Fibroblast of the aortic adventitia (primary cell): ENCODE measurements at places on chromosomes 13 and 19.
A peak's percentile ranks its signal among the peaks of the same experiment; 100 is the strongest.

DNA sequence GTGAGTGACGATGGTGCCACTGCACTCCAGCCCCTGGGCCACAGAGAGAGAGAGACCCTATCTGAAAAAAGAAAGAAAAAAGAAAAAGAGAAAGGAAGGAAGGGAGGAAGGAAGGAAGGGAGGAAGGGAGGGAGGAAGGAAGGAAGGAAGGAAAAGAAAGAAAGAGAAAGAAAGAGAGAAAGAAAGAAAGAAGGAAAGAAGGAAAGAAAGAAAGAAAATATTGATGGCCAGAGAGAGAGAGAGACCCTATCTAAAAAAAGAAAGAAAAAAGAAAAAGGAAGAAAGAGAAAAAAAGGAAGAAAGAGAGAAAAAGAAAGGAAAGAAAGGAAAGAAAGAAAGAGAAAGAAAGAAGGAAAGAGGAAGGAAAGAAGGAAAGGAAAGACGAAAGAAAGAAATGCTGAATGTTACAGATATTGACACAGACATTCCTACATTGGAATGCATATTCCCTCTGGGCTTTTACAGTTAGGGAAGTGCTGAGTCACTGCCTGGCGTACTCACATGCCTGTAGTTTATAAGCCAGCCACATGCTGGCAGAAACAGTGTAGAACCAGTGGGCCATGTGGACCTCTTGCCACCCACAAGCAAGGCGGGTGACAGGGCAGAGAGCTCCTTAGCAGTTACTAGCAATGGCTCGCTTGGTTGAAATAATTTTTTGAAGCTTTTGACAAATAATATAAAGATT lies 34.6 kb upstream of the SLC46A3 start:
- DNase-seq, result peak; percentile 95

DNA sequence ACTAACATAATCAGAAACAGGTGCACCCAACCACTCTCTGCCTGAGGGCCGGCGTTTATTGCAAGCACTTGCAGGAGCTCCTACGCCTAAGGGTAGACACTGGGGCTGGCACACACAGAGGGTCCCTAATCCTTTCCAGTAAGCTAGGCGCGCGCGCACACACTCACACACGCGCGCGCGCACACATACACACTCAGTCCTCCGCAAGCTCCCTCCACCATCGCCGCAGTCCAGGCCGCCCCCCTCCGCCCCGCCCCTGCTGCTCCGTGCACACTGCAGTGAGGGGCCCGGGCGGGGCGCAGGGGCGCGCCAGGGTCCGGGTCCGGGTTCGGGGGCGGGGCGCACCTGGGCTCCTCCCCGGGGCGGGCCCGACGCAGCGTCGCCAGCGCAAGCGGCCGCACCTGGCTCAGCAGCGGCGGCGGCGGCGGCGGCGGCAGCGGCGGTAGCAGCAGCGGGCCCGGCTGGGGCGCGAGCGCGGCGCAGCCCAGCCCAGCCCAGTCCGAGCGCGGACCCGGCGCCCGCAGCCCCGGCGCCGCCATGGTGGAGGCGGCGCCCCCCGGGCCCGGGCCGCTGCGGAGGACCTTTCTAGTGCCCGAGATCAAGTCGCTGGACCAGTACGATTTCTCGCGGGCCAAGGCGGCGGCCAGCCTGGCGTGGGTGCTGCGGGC lies at the start of gene CAMSAP3:
Gene CAMSAP3, plus strand, starts transcription at position 398 of the 668 bp plus-strand sequence. Its CDS starts 140 bp downstream, at position 538.
- DNase-seq, result peak; percentile 13

DNA sequence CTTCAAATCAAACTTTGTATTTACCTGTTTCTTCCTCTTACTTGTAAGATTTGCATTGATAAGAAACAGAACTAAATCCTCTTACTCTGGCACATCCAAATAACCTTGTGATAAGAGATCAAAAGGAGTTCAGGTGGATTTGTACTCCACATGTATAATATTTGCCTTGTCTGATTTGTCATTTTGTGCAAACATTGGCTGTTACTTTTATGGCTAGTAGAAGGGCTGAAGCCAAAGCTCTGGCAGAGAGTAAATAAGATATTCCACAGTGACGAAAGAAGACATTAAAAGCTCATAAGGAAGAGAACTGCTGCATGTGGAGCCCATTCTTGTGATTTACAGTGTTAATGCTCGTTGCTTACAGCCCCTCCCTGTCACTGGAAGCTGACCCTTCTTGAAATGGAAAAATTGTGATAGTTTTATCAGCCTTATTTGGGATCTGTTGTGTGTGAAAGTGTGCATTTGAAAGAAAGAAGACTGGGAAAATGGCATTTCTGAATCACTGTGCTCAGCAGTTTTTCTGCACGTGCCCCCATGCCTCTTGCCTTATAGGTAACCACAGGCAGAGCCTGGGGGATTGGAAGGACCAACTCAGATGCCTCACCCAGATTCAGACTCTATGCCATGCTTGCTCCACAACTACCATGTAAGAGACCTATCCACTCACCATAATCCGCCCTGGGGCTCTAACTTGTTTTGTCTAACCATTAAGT lies 68.2 kb downstream of the OXGR1 start:
- no peak for DNase-seq

DNA sequence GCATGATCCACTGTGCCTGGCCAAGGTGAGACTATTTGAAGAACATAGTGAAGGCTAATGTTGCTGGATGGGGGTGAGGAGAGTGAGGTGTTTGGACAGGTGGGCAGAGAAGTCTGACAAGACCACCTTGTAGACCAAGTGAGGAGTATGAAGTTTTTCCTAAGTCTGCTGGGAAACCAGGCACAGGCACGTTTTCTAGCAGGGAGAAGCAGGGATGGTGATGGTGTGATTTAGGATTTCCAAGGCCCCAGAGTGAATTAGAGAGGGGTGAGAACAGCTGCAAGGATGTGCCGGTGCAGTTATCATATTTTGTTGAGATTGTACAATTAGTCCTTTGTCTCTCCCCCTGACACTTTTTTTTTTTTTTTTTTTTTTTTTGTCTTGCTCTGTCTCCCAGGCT lies 5.6 kb upstream of the PKN1 start:
- DNase-seq, result no peak

GRCh38 chr13:112072534-112073244 lies 5.7 kb downstream of the SOX1 start:
- no peak for DNase-seq

DNA sequence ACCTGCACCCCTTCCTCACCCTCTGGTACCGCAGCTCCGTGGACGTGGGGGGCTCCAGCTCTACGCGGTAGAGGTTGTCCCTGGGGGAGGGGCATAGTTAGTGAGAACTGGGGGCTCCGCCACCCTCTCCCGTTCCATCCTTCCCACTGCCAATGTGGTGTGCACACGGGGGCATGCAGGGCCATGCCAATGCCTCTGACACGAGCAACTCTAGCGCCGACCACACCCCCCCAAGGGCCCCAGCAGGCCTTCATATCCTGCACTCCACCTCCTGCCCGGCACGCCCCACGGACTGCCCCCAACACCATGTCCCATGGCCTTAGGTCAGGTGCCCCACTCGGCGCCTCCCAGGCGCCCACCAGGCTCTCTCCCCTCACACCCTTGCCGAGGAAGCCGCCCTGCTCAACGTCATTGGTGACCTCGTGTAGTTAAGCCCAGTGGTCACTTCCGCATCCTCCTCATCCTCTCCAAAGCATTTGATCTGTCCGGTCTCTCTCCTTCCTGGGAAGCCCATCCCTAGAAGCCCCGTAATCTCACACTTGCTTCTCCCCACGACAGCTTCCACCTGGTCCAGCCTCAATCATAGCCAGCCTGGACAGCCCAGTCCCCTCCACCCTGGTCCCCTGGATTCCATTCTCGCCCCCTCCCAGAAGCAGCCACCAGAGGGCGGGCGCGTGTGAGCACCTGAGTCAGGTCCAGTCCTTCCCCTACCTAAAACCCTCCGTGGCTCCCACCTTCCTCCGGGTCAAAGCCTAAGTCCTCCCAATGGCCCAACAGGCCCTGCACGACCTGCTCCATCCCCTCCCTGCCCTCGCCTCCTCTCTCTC lies 2.1 kb downstream of the SEMA6B start:
- no peak for DNase-seq

DNA sequence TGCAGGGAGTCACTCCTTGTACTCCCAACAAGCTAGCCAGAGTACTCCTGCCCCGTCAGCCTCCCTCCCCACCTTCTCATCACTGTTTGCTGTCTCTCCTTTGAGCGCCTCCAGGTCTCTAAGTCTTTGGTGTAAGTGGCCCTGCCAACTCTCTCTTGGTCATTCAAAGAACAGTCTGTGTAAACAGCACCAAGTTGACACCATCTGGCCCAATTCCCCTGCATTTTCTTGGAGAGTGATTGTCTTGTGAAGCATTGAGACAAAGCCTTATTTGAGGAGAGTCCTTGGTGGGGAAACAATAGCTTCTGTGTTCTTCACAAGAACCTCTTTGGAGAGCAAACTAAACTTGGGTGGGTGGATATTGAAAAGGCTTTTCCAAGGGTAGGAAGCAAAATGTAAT lies 114.6 kb upstream of the RNF113B start:
- no peak for DNase-seq

DNA sequence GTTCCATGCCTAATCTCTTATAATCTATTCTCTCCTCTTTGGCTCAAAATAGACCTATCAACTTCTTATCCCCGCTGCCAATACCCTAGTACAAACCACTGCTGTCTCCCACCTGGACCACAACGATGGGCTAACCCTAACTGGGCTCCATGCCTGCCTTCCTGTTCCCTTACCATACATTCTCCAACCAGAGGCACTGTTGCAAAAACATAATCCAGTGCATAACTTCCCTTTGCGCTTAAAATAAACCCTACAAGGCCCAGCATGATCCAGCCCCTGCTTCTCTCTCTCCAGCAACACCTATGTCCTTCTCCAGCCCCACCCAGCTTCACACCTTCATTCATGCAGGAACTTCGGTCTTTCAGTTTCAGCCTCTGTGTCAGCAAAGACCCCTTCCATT lies 27.4 kb upstream of the CEBPA start:
- DNase-seq, result no peak

- no peak for DNase-seq
Measured at GRCh38 chr13:60402022-60402421, 5.0 kb downstream of the TDRD3 start.

- DNase-seq, result peak; percentile 54
Measured at GRCh38 chr19:574658-575526, 2.5 kb downstream of the BSG start.

- peak; percentile 61 for DNase-seq
Measured at GRCh38 chr19:33377586-33378475, 4.3 kb downstream of the CEBPG start.

- DNase-seq, result peak; percentile 78
Measured at GRCh38 chr13:48233889-48234488, 983 bp downstream of the ITM2B start.

DNA sequence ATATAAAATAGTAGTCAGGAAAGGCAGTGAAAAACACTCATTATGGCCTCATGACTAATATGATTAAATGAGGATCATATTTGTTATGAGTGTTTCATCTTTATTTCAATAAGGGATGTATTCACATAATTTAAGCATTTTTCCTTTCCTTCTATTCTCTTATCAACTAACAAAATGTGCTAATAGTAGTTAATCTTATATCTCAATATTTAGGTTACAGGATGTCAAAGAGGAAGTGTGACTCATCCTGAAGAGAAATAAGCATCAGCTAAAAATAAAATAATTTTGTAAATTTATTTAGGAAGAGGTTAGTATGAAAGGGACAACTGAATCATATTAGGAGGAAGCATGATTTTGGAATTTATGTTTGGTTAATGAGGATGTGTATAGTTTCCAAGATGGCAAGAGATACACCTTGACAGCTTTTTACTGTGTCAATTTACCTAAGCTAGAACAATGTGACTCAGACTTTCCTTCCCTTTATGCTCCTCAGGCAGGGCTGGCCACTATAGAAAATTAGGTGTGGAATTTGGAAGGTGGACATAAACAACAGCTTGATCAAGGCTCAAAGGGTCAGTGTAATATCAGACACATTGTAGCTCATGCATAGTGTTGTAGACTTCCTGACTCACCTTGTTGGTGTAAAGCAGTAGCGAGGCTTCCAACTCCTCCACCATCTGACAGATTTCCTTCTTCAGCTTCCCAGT lies 172.7 kb downstream of the SLITRK1 start:
- DNase-seq, result no peak

DNA sequence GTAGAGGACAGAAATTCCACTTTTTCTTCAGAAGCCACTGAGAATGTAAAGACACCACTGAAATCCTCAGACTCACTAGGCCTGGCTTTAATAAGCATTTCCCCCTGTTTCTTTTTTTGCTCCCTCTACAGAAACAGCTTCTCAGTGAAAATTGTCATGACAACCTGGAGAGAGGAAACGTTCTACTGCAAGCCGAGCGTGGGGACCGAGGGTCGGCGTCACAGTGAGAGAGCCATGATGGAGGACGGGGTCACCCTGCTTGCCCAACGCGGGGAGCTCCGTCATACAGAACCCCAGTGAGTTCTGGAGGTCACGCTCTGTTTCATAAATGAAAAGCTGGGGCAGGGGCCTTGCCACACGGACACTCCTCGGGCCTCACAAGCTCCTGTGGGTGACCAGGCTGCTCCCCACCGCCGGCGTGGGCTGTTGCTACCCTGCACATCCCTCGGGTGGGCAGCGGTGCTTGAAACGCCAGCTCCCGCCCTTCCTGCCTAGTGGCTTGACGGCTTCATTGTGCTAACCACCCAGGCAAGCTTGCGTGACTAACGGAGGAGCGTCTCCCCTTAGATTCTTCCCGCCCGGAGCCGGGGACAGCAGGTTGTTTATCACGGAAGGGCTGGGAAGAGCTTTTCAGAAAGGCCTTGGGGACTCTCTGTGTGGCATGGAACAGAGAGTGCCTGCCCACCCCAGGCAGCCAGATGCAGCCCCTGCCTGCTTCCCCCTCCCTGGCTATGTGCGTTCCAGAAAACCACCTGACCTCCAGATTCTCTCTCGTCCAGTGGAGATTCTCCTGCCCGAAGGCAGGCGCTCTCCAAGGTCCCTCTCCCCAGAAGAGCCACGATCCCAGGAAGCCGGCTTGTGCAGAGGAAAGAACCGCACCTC lies 153.6 kb downstream of the KATNAL1 start:
- no peak for DNase-seq

DNA sequence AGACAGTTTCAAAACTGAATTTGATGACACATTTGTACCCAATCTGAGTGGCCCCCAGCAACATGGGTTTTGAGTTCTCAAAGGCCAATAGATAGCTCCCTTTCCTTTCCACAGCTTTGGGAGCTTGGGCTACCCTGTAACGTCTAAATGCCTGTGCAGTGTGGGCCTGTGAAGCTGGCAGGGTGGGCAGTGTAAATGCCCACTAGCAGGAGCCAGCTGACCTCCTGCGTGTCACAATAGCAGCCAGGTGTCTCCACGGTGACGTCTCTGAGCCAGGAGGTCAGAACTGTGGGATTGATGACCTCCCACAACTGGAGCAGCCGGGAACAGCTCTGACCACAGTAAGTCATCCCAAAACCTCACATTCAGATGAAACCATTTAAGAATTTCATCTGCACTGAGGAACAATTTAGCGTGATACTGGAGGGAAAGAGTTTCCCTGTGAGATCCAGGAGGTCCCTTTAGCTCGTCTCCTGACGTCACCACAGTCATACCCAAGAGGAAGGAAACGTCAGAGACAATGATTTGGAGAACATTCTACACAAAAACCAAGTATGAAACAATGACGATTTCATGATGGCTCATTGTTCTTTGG lies at the start of gene IPO5:
Gene IPO5, plus strand, starts transcription at position 300 of the 595 bp plus-strand sequence. CDS start 23,022 bp downstream, outside the sequence.
- DNase-seq, result no peak
